ENCODE measurements at places on chromosomes 12 and 14.

DNA sequence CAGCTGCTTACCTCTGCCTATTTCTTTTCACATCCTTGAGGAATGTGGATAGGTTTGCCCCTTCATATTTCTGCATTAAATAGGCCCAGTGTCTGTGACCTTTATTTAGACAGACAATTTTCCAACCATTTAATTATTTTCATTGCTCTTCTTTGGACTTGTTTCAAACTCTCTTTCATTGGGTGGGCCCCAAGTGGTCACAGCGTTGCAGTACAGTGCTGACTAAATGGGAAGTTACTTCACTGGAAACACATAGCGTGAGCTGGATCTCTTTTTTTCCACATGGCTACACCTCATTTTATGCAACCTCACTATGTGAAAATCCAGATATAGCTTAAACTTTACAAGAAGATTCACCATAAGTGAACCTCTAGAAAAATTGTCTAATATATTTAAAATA is 438.9 kb downstream of the ADAMTS20 start:
- no peak for DNase-seq

GRCh38 chr12:88037770-88038169 is 8.6 kb upstream of the C12orf50 start:
- no peak for DNase-seq

DNA sequence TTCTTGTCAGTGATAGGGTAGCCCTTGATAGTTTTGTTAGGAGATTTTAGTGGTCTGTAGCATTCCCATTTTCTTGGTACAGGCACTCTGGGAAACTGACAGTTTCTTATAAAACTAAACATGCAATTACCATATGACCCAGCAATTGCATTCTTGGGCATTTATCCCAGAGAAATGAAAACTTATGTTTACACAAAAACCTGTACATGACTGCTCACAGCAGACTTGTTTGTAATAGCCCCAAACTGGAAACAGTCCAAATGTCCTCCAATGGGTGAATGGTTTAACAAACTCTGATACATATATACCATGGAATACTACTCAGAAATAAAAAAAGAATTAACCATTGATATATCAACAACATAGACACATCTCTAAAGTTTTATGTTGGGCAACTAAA is 75.5 kb downstream of the BORCS5 start:
- no peak for DNase-seq

GRCh38 chr12:11749943-11750690 is 100.6 kb downstream of the ETV6 start:
- no peak for DNase-seq
